Glutamatergic neuron (in vitro differentiated cells): ENCODE measurements at places on chromosomes 16 and 17. TPM values are rescaled to one million over a fixed set of nuclear protein-coding genes. Genes with fewer than 3 reads are reported as not detected.

DNA sequence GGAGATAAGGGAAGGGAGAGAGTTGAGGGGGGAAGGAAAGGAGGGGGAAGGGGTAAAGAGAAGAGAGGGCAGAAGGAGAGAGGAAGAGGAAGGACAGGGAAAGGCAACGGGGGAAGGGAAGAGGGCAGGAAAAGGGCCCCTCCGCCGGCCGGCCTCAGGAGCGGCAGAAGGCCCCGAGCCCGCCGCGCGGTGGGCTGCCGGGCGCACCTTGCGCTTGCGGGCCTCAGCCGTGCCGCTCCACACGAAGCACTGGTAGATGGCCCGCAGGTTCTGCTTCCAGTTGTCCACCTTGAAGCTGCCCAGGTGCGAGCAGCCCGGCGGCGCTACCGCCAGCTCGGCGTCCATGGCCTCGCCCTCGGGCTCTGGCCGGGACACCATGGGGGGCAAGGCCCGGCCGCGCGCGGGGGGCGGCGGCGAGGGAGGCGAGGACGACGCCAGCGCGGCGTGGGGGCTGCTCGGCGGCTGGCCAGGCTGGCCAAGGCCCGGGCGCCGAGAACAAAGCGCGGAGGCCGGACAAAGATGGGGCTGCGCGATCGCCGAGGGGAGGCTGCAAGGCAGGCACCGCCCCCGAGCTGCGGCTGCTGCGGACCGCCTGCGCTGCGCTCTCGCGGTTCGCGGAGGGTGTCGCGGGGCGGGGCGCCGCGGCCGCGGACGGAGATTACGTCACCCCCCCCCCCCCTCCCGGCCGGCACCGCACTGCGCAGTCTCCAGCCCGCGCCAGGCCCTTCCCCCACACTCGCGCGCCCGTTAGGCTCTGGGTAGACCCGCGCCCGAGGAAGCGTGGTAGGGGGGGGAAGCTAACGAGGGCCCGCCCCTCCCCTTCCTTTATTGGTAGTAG is at the start of gene USP22:
TSS of gene USP22 (minus strand) at position 554 of the 838 bp plus-strand sequence. CDS start at position 378, 176 bp downstream.
- peak within 1 kb of the TSS; percentile 97 for H3K27ac ChIP-seq
- H3K27me3 ChIP-seq, result peaks cover 9% of the 10 kb centered on the region
- peaks cover 8% of the 10 kb centered on the region for H3K4me1 ChIP-seq
- H3K36me3 ChIP-seq, result no peaks in the 10 kb centered on the region
- peak within 1 kb of the TSS; percentile 92 for H3K4me3 ChIP-seq
- DNase-seq, result peak; percentile 31

DNA sequence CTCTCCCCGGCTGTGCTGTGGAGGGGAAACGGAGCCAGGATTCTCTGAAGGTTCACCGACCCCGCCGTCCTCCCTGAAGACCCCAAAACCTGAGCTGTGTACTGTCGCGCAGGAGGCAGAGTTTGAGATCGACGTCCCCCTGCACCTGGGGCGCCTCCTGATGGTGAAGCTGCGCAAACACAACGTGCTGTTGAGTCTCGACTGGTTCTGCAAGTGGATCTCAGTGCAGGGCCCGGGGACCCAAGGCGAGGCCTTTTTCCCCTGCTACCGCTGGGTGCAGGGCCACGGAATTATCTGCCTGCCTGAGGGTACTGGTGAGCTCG is 62.6 kb upstream of the TEKT1 start:
- DNase-seq, result peak; percentile 50
- no peaks in the 10 kb centered on the region for H3K36me3 ChIP-seq
- H3K27me3 ChIP-seq, result peaks cover 6% of the 10 kb centered on the region
- no peaks in the 10 kb centered on the region for H3K4me1 ChIP-seq

DNA sequence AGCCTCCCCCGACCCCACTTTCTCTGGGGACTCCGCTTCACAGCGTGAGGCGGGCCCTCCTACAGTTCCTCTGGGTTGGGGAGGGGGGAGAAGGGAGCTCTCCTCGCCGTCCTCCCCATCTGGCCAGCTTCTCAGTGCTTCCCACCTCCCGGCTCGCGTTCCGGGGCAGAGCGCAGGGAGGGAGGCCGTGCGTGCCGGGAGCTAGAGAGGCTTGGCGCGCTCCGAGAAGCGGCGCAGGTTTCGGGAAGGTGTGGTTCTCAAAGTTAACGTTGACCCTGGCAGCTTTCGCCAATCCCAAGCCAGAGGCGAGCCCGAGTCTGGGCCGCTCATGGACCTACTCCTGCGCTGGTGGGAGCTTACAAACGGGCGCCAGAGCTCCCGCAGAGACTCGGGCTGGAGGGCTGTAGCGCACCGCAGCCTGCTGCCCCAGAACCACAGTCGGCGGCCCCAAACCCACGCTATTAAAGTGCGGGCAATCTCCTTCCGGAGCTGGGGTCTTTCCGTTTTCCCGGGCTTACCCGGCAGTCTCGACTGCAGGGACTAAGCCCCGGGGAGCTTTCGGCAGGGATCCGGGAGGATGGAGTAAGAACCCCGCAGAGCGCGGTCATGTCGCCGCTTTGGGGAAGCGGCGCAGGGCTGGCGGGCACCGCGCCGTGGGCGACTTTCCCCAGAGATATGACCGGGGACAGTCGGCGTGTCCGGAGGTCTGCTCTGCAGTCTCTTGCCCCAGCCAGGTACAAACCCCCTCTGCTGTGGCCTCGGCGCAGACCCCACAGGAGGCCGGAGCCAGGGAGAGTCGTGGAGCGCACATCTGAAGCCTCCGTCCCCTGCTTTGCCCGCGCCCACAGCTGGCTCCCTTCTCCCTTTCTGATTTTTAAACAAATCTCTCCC is 787 bp downstream of the CDH11 start:
- H3K27ac ChIP-seq, result no peak overlapping the region
- H3K36me3 ChIP-seq, result no peaks in the 10 kb centered on the region
- peak; percentile 53 for DNase-seq
- peak overlapping the region; percentile 76 for H3K4me3 ChIP-seq

Gene WSCD1
- total RNA-seq, result 35.6 TPM

Gene CACNG5
- 45.1 TPM for total RNA-seq
